Foreskin fibroblast (primary cell): ENCODE measurements at places on chromosomes 4 and X.

DNA sequence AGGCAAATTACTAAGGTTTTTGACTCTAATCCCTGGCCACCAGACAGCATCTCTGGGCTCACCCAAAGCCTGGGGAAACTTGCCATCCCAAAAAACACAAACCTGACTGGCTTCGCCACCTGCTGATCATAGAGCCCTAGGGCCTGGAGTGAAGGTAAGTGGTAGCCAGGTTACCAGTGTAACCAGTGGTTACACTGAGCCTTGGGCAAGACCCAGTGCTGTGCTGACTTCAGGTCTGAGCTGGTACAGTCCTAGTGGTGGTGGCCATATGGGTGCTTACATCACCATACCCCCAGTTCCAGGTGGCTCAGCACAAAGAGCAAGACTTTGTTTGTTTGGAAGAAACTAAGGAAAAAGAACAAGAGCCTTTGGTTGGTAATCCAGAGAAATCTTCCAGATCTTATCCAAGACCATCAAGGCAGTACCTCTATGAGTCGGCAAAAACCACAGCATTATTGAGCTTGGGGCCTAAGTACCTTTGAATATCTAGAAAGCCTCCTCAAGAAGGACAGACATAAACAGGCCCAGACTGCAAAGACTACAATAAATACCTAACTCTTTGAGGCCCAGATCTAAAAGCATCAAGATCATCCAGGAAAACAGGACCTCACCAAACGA, 13.7 kb downstream of the MED14 start:
- DNase-seq = no peak

GRCh38 chr4:26765515-26765914, 95.1 kb upstream of the STIM2 start:
- DNase-seq = no peak

- DNase-seq = no peak
Observed at GRCh38 chr4:29375716-29376115, 1344.5 kb upstream of the PCDH7 start.

DNA sequence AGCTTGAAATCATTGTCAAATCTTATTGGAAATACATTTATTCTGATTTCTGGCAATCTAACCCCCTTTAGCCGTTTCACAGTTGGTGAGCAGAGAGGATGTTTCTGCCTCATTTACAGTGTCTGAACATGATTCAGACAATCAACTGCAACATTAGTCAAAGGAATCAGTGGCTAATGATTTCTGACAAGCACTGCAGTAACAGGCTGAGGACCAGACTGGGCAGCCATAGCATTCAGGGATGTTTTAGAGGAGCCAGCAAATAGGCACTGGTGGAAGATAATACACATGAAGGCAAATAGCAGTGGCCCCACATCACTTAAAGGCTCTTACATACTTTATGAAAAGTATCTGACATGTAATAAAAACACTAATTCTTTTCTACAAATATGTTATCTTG, 102.8 kb downstream of the TTC29 start:
- no peak for DNase-seq

GRCh38 chrX:153517423-153517822, at the start of gene ATP2B3:
Gene ATP2B3, plus strand, starts transcription at chrX:153517642. Its CDS starts 18,606 bp downstream, at chrX:153536248.
- no peak for DNase-seq

DNA sequence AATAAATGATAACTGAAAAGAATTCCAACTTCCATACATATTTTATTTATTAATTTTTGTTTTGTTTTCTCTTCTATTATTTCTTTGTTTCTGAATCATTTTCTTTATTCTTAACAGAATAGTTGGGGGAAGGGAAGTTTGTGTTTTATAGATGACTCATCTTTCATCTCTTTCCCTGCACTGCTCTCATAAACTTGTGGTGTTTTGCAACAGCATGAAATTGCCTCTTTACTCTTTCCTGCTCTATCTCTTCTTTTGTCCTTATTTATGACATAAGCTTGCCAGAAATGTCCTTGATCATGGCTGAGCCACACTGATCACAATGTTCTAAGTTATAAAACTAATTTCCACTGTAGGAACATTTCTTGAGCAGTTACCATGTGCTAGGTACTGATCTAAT, 22.3 kb downstream of the QRFPR start:
- peak; percentile 86 for DNase-seq

DNA sequence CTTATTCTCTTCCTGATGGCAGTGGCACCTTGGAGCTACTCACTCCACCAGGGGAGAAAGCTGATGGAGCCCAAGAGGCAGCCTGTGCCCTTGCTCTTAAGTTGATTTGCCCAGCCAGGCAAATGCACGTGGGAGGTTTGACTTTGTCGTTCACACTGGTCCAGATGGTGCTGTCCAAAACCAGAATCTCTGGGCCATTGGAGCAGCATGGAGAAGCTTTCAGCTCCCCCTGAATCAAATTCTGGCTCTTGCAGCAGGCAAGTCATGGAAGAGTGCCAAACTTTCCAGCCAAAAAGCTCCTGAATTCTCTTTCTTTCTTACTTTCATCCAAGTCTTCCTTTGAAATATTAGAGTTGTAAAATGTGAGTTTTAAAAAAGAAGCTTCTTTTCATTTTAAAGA, 970.4 kb downstream of the RPA4 start:
- no peak for DNase-seq

GRCh38 chrX:8374041-8374825, 90.4 kb upstream of the VCX3B start:
- no peak for DNase-seq

DNA sequence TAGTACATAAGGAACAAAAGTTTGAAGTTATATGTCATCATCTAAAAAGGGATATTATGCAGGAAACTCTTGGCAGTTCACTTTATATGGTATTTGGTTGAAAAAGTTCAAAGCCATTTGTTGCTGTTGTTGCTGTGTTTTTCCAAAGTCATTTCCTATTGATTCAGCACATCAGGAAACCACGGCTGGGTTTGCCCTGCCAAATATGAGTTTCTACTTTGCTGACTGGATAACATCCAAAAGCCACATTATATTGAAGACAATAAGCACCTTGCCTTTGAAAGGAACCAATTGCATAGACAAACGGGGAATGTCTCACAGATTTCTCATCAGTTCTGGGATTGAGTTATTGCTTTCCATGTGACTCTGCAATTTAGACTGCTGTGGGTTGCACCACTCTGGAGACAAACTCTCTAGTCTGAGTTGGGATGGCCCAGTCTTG, 206.1 kb downstream of the SLC39A8 start:
- peak; percentile 14 for DNase-seq

GRCh38 chr4:117137145-117137544, 51.8 kb upstream of the TRAM1L1 start:
- DNase-seq = peak; percentile 85

DNA sequence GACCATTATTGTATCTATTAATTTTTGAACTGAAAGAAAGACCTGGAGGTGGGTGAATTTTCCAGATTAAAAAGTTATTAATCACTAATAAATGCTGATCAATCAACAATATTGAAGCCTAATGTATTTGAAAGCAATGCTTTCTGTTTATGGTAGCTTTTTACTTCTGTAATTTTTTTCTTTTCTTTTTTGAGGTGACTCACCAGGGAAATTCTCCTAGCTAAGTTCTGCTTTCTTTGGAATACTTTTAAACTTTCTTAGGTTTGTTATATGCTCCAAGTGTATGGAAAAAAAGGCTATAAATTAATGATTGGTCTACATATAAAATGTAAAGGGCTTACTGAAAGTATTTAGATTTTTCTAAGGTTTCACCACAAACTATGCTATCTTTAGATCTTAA, 94.2 kb downstream of the MBNL3 start:
- no peak for DNase-seq

DNA sequence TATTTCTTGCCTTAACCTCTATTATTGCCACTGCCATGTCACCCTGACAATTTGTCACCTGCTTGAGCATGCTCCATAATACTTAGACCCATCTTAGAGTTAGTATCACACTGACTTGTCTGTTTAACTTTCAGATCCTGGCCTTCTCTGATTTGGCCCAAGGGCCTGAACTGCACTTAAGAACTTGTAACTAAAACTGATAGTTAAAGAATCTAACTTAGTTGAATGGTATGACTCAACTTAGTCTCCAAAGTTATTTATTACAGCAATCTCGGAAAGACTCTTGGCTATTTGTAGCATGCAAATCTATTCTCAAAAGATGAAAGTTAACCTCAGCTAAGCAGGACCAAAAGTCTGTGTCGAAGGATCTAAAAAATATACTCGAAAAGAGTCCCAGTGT, 72.3 kb downstream of the IGSF1 start:
- no peak for DNase-seq

- peak; percentile 16 for DNase-seq
Observed at GRCh38 chr4:71270901-71271300, 67.9 kb upstream of the SLC4A4 start.
